ENCODE measurements at places on chromosomes 11 and 22. TPM values are rescaled to one million over a fixed set of nuclear protein-coding genes. Genes with fewer than 3 reads are reported as not detected.
A peak's percentile ranks its signal among the peaks of the same experiment; 100 is the strongest.

DNA sequence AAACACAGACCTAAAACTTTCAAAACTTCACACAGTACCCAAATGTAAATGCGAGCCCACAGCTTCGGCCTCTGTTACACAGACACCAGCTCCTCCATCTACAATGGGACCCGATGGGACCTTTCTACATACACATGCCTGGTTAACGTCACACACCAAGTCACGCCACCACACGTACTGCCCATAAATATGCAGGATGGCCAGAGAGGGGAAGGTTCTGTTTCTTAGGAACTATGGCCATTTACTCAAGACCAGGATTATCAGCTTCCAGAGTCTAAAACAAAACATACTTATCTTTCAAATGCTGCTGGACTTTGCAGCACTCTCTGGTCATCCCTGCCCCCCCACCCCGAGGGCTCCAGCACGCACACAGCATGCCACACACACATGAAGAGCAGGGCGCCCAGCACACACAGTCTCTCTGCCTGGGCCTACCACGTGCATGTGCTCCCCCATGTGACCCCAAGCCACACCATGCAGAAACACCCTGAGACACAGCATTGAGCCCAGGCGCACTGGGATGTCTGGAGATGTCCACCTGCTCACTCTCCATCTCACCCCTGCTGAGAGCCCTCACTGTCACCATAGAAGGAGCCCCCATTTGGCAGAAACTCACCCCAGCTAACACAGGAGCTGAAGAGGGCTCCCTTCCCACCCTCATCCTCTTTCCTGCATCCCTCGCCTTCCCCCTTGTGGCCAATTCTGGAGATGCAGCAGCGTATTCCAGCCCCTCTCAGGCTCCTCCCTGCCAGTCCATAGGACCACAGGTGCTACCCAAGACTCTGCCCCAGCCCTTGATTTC is 61.8 kb downstream of the SLC22A12 start:
- peak; percentile 78 for DNase-seq

GRCh38 chr11:58592760-58593472 is 14.1 kb downstream of the ZFP91 start:
- no peak for DNase-seq

DNA sequence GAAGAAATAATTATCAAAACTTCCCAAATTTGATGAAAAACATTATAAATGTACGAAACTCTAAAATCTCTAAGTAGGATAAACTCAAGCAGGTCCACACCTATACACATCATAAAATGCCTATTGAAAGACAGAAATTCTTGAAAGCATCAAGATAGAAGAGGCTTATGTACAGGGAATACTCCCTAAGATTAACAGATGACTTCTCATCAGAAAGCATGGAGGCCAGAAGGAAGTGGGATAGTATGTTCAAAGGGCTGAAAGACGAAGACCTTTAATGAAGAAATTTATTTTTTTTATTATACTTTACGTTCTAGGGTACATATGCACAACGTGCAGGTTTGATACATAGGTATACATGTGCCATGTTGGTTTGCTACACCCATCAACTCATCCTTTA is 45.3 kb upstream of the KCNA4 start:
- DNase-seq, result no peak

DNA sequence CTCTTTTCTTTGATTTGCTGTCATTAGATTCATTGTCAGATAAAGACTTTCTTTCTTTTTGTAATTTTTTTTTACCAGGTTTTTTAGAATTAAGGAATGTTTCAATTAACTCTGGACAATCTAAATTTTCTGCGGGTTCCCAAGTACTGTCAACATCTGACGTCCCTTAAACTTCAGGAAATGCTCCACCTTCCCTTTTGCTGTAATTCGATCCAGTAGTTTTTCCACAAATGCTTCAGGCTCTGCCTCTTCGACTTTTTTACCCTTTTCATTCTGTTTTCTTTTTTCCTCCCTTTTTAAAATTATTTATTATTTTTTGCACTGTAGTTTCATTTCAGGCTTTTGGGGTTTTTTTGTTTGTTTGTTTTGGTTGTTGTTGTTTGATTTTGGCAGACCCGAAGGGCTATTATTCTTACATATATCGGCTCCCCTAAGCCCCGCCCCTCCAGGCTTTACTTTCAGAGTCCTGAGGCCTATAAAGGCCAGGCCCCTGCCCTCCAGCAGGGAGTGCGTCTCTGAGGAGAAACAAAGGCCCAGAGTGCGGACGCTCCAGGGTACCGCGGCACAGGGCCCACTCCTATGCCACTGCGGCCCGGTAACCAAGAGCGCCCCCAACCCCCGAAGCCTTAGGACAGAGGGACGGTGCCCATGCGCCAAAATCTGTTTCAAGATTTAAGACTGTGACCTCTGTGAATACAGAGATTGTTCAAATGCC is 116.4 kb downstream of the TYR start:
- peak; percentile 11 for DNase-seq

GRCh38 chr11:76947800-76948199 is 86.4 kb upstream of the B3GNT6 start:
- no peak for DNase-seq

- DNase-seq, result peak; percentile 33
Measured at GRCh38 chr22:37601540-37602442, 6.8 kb upstream of the GGA1 start.

- DNase-seq, result no peak
Measured at GRCh38 chr22:36197514-36198146, 4.0 kb downstream of the APOL4 start.

- no peak for DNase-seq
Measured at GRCh38 chr11:2300290-2300935, 1.3 kb downstream of the C11orf21 start.

DNA sequence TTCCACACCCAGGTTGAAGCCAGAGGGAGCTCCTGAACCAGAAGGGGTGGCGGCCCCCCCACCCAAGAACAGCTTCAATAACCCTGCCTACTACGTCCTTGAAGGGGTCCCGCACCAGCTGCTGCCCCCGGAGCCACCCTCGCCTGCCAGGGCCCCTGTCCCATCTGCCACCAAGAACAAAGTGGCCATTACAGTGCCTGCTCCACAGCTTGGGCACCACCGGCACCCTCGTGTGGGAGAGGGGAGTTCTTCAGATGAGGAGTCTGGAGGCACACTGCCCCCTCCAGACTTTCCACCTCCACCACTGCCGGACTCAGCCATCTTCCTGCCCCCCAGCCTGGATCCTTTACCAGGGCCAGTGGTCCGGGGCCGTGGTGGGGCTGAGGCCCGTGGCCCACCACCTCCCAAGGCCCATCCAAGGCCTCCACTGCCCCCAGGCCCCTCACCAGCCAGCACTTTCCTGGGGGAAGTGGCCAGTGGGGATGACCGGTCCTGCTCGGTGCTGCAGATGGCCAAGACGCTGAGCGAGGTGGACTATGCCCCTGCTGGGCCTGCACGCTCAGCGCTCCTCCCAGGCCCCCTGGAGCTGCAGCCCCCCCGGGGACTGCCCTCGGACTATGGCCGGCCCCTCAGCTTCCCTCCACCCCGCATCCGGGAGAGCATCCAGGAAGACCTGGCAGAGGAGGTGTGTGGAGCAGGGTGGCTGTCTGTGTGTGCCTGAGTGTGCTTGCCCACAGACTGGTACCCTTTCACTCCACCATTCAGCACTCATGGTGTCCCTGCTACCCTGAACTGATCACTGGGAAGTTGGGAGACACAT is 6.7 kb downstream of the PHOX2A start:
- DNase-seq, result no peak

GRCh38 chr22:36671404-36671803 is 32.1 kb downstream of the CACNG2 start:
- no peak for DNase-seq

The OR5B2 gene
- 0.65 TPM for total RNA-seq

The SULT4A1 gene
- 0.49 TPM for total RNA-seq

The CARNS1 gene
- 0.16 TPM for total RNA-seq
